ENCODE measurements at places on chromosomes 7 and 10.
A peak's percentile ranks its signal among the peaks of the same experiment; 100 is the strongest.

- no peak for DNase-seq
Measured at GRCh38 chr10:92627845-92628480, 35.0 kb downstream of the KIF11 start.

- DNase-seq, result peak; percentile 48
Measured at GRCh38 chr7:360454-361100, 70.6 kb downstream of the FOXL3 start.

GRCh38 chr7:80643336-80643915, 5.0 kb downstream of the CD36 start:
- DNase-seq, result no peak

- DNase-seq, result no peak
Measured at GRCh38 chr10:48406658-48407057, 100.2 kb downstream of the MAPK8 start.

DNA sequence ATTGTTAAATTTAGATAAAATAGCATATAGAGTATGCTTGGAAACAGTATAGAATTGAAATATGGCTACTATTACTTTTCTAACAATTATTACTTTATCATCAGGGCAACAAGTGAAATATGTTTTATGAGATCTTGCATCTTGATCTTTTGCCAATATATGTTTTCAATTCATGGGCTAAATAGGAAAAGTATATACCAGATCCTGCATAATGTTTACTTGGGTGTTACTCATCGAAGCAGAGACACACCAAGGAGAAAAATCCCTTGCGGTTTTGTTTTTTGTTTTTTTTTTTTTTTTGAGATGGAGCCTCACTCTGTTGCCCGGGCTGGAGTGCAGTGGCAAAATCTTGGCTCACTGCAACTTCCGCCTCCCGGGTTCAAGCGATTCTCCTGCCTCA, 541.4 kb downstream of the SUGCT start:
- no peak for DNase-seq

GRCh38 chr10:82420001-82420400, 545.0 kb downstream of the NRG3 start:
- no peak for DNase-seq

- no peak for DNase-seq
Measured at GRCh38 chr10:124035306-124035927, 58.0 kb downstream of the CHST15 start.

DNA sequence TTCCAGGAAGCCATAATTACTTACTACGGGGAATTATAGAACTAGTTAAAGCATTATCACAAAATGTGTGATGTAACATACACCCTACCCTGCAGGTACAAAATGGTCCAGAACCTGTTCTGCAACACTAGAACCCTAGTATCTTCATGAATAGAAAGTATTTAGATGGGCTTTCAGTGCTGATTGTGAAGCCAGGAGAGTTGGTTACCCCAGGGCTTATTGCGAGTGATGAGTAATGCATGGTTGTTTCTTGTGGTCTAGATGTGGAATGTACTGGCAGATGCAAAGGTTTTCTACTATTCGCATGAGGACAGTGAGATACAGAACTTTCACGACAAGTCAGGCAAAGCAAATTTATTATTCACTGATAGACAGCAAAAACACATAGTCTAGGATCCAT, 33.6 kb upstream of the AGR3 start:
- no peak for DNase-seq

GRCh38 chr7:155954550-155955366, 142.5 kb upstream of the SHH start:
- no peak for DNase-seq

DNA sequence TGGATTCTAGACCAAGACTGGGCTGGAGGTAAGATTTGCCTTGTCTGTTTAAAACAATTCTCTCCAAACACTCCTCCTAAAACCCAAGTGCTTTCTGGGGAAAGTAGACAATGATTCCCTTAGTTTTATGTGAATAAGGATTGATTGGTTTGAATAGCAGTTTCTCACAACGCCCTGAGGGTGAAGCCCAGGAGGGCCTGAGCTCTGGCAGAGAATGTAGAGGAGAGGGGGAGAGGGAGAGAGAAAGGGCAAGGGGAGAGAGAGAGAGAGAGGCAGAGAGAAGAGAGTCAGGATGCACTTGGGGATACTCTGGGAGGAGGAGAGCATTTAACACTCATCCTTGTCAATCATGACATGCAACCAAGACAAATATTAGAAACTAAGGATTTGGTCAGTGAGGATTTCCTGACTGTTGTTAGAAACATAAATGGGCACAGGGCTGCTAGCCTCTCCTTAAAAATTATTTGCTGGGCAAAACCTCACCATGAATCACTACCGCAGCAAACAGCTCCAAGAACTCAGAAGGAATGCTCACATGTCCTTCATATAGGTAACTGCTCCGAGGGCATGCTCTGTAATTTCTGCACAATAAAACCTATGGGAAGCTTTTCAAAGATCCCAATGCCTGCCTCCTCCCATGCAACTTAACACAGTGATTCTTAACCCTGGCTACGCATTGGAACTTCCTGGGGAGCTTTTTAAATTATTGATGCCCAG, 55.2 kb upstream of the RAPGEF5 start:
- no peak for DNase-seq

GRCh38 chr7:107678110-107678753, 17.6 kb downstream of the SLC26A4 start:
- DNase-seq, result no peak

- no peak for DNase-seq
Measured at GRCh38 chr7:117489430-117489829, 9.6 kb downstream of the CFTR start.

GRCh38 chr10:44627591-44628354, 242.9 kb upstream of the CXCL12 start:
- no peak for DNase-seq

DNA sequence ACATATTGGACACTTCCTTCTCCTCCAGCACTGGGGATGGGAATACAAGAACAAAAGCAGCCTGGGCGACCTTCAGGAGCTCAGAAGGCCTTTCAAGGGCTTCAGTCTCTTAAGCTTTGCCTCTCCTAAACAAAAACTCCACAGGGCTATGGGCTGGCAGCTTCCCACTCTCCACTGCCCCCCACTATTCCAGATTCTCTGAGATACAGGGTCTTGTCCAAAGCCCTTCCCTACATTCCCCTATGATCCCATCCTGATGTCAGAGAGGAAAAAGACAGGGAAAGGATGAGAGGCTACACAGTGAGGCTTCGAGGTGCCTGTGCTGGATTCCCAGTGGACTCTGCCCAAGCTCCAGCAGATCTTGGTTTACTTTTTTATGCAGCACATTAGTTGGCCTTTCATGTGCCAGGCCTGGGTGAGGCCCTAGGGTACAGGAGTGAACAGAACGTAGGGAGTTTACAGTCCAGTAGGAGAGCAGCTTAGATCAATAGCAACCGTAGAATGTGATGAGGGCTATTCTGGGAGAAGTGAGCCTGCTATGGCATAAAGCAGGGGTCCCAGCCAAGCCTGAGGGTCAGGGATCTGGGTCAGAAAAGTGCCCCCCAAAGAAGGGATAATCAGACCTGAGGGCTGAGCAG, 33.3 kb downstream of the LEP start:
- no peak for DNase-seq

- no peak for DNase-seq
Measured at GRCh38 chr10:68938884-68939283, 17.1 kb upstream of the DDX21 start.

- no peak for DNase-seq
Measured at GRCh38 chr7:130941322-130942210, 207.6 kb upstream of the KLF14 start.

DNA sequence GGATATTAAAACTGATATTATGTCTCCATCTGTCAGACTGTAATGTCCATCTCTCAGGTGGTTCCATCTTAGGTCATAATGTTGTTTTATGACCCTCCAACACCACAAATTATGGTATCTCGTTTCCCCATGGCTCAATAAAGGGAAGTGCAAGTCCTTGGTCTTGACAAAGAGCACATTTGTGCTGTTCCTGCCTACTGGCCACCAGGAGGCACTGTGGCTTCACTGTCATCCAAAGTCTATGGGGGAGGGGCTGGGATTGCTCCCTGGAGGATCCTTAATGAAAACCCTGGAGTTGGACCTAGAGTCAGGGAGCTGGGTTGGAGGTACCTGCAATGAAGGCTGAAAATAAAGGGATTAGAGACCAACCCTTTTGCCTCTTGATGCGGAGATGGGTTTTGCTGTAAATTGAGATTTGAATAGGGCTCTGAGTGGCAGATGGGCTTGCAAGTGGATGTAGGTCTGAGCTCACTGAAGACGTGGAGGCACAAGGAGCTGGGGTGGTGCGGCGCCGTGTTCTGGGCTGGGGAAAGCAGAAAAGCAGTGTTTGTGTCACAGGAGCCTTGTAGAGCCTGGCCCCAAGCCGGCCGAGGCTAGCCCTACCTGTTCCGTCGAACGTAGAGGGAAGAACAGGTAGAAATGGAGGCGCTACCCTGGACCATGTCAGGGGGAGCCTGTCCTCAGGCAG, 180.5 kb upstream of the PRSS58 start:
- no peak for DNase-seq

DNA sequence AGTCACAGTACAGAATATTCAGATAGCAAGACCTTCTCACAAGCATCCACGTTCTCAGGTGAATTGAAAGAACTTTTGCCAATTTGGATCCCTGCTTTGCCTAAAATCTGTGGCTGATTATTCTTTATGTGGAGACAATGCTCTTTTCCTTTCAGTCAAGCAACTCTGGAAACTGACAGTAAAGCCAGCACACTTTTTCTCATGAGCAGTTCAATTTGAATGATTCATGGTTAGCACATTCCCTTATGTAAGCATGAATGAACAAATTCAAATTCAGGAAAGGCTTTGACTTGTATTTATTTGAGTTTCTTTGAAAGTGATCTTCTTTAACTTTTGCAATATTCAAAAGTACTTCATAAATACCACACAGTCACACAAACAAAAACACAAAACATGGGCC, 57.6 kb downstream of the MEOX2 start:
- no peak for DNase-seq

- DNase-seq, result no peak
Measured at GRCh38 chr7:70776627-70777101, 355.3 kb upstream of the GALNT17 start.

DNA sequence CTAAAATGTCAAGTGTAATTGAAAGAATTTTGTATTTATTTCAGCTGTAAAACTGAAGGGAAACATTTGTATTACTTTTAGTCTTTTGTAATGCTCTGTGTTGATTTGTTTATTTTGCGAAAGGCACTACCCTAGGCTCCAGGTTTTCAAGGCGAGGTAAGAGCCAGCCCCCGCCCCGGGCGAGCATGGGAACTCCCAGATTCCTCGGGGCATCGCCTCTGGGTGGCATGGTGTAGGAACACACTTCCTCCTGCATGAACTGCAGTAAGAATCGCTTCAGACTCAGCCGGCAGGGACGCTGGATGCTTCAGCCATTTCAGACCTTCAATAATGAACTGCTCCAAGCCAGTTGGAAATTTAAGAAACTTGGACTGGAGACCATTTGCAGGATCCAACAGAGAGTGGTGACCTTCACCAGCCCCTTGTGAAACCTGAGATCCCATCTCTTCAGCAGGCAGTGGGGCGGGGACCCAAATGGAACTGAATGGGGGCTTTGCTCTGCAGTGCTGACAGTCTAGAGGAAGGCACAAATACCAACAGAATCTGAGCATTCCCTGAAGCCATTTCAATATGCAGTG, 544.3 kb upstream of the MGMT start:
- DNase-seq, result no peak

- no peak for DNase-seq
Measured at GRCh38 chr10:84078771-84079170, 60.5 kb upstream of the GHITM start.

DNA sequence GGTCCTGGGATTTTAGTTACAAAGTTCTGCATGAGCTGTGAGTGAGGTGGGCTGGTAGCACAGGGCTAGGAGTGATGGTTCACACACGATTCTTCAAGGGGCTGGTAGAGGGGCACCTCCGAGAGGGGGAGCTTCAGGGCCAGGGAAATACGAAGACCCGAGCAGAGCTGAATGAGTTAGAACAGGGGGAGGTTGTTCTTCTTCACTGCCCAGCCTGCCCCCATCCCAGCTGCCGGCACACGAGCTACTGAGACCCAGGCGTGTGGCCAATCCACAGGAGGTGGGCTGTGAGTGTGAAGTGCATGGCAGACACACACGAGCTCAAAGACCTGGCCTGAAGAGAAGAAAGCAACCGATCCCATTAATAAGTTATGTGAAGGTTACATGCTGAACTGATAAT, 256.2 kb upstream of the ZNF32 start:
- DNase-seq, result no peak

GRCh38 chr7:124276005-124276622, 243.2 kb upstream of the TMEM229A start:
- DNase-seq, result peak; percentile 0

GRCh38 chr7:124761164-124761715, 4.4 kb downstream of the GPR37 start:
- no peak for DNase-seq

DNA sequence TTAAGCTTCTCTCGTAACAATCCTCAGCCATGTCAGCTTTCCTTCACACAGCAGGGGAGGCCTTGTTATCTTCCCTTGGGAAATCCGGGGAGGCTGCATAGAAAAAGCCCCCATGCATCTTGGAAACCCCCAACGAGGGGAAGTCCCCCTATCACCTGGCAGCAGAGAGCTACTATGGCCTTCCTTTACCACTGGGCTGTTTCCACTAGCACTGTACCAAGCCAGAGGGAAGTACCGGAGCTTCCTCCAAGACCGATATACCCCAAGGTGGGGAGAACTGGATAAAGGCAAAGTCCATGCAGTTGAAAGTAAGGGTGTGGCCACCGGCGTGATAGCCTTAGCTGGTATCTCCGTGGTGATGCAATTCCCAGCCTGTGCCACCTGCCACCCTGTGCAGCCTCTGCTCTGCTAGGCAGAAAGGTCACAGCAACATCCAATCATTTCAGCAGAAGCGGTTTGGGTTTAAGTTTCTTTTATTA, 4.4 kb upstream of the CLIP2 start:
- no peak for DNase-seq

DNA sequence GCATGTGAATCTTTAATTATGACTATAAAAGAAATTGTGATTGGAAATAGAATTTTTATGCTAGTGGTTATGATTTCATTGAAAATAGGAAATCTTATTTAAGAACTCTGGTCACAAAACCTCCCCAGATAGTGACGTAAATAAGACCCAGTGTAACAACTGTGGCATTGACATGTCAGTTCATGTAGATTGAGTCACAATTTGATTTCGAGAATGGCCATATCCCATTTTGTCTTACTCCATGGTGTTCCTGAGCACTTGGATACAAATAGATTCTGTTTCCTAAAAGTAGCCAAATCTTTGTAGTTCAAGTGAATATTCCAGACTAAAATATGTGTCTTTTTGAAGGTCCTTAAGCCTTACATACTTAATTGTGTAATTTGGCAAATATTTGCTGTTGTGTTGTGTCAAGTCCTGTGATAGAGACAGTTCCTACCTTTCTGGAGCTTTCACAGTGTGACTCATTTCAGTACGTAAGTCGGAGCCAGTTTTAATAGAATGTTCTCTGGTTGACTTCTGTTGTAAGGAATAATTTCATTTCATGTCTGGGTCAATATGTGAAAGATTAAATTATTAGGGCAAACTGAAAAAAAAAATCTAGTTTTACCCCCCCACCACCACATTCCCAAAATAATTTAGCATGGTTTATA, 37.1 kb upstream of the TOMM7 start:
- no peak for DNase-seq
